ENCODE measurements at places on chromosomes 5 and 9.

DNA sequence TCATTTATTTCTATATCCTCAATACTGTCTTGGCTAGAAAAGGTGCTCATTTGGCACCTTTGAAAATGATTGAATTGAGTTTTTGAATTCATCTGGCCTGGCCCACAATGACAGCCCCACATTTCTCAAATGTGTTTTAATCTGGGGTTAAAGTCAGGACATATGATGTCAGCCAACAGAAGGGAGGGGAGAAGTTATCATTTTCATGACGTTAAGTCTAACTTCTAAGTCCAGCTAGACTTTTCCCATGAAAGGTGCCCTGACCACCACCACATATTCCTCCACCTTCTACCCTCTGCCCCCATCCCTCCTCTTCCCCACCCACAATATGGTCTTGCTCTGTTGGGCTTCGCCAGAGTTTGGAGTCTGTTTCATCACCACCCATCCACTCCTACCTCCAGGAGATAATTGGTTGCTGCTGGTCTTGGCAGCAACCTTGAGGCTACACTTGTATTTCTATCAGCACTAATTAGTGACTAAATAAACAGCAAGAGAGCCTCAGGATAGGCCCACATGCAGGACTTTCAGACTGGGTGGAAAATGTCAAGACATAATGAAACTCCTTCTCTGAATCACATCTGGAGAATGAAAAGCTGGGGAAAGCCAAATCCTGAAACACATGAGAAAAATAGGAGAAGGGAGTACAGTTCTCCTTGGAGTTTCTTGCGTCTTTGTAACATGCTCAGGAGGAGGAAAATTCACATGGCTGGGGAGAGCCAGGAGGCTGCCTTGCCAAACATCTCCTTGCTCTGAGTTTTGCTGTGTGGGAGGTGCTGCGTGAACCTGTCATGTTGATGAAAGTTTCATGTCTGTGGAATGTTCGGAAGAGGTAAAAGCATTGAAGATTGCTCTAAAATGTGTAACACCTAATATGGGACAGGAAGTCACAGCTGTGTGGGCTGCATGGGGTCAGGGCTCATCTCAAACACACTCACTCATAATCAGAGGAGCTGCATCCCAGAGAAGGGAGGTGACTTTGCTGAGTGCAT lies 544.7 kb upstream of the KLF4 start:
- DNase-seq, result no peak

GRCh38 chr5:154783774-154784460 lies 28.7 kb downstream of the LARP1 start:
- no peak for DNase-seq

DNA sequence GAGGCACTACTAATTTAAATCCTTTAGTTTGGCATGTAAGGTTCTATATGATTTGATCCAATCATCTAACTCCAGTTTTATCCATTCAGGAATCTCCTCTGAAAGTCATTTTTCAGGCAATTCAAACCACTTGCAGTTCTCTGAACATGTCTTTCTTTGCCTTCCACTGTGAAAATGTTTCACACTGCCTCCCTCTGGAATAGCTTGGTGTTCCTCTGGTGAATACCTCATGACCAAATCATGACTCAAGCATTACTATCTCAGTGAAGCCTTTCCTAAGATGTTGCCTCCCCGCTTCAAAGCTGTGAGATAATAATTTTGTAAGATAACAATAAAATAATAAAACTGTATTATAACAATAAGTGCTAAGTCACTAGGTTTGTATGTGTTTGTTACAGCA lies 981.1 kb downstream of the DTWD2 start:
- no peak for DNase-seq

DNA sequence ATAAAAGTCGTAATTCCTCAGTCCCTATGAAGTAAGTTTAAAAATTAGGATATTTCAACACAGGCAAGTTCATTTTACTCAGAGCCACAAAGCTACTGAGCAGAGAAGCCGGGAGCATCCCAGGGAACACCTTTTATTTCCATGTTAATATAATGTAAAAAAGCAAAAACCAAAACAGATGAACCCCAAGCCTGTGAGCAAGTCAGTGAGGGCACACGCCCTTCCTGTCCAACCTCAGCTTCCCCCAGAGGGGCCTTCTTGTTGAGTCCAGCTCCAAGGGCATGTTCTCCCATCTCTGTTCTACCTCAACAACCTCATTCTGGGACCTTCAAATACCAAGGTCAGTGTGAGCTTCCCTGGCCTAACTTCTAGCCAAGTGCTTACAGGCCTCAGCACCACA lies 24.8 kb downstream of the NSUN2 start:
- DNase-seq, result no peak

DNA sequence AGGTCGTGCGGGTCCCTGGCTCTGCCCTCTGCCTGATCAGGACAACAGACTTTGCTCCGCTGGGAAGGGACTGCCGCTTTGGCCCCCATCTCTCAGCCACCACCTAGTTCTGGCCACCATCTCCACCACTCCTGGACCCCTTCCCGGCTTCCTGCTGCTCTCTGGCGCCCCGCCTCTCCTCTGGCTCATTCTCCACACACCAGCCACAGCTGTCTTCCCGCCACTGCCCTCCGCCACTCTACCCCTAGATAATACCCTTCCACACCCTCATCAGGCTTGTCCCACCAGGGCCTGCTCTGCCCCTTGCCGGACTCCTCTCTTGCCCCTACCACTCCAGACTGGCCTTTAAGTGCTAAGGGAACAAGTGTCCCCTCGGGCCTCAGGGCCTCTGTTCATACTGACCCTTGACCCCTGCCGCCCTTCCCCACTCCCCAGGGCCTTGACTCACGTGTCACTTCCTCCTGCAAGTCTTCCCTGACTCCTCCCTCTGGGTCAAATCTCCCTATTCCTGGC lies 3.0 kb upstream of the CDX1 start:
- no peak for DNase-seq

DNA sequence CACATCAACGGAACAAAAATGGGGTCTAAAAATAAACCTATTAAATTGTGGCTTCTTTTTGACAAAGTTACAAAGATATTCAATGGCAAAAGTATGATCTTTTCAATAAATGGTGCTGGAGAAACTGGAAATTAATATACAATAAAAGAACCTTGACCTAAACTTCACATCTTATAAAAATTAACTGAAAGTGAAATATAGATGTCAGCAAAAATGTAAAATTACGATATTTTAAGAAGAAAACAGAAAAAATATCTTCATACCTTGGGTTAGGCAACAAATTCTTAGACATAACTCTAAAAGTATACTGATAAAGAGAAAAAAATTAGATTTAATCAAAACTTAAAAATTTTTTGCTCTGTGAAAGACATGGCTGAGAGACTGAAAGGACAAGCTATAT lies 1909.5 kb upstream of the CDH9 start:
- DNase-seq, result no peak

DNA sequence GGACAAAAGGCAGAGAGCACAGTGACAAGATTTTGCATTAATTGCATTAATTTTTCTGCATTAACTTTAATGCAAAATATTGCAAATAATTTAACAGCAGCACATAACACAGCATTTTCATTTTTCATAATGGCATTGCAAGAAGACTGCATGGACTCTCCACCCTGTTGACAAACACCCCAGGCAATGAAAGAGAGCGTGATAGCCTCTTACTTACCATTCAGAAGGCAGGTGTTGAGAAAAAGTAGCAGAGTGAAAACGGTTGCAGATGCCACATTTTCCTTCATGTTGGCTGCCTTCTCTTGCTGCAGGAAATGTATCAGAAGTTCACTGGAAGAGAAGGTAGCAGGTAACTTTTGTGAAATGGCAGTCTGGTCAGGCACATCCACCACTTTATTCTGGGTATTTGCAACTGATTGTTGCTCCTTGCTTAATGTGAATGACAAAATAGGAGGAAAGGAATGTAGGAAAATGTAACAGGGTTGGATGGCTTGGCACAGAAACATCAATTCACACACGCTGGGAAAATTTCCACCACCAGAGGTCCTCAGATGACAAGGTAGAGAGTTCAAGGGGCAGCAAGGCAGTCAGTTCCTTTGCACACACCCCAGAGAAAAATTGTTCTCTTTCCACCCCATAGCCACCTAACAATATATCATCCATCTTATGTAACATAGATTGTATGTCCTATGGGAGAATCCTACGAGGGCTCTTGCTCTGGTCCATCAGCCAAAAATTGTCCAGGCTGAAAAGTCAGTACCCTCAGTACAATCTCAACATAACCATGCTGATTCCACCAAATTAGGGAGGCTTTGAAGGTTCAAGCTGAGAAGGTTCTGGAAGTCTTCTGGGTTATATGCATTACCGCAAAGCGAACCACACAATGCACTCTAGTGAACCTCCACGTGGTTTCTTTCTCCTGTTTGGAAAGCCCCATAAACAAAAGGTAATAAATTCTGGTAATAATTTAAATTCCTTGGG lies 41.9 kb upstream of the AGXT2 start:
- DNase-seq, result no peak

DNA sequence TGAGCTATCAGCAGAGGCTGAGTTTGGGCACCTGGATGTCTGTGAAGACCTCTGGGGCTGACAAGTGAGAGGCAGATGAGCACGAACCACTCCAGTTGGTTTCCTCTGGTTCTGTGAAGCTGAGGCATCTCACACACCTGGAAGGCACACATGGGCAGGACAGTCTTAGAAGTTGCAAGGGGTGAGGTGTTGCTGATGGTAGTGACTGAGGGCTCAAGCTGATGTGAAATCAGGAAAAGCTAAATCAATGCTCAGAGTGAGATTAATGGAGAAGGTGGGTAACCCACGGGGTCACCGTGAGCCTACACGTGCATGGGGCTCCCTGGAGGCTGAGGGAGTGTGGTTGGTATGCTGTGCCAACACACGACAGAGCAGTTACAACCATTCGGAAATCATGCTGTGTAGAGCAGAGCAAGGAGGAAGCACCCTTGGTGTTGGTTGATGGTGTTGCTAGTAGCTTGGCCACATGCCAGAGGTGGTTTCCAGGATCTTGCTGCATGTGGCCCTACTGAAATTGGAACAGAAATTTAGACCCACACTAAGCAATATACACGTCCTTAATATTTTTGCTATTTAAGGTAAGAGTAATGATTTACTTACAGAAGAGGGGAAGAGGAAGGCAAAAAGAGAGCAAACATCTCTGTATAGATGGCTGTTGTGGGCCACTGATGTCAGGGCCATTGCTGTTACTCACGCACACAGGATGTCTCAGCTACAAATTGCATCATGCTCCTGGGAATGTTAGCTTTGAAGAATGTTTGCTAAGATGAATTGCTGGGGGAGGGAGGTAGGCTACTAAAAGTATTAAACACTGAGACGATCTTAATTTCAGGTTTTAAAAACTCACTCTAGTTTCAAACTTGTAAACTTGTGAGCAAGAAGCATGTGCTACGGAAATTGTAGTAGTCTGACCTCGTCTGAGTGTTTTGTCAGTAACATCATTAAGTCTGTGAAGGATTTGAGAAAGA lies 170.5 kb downstream of the ARHGEF28 start:
- no peak for DNase-seq

DNA sequence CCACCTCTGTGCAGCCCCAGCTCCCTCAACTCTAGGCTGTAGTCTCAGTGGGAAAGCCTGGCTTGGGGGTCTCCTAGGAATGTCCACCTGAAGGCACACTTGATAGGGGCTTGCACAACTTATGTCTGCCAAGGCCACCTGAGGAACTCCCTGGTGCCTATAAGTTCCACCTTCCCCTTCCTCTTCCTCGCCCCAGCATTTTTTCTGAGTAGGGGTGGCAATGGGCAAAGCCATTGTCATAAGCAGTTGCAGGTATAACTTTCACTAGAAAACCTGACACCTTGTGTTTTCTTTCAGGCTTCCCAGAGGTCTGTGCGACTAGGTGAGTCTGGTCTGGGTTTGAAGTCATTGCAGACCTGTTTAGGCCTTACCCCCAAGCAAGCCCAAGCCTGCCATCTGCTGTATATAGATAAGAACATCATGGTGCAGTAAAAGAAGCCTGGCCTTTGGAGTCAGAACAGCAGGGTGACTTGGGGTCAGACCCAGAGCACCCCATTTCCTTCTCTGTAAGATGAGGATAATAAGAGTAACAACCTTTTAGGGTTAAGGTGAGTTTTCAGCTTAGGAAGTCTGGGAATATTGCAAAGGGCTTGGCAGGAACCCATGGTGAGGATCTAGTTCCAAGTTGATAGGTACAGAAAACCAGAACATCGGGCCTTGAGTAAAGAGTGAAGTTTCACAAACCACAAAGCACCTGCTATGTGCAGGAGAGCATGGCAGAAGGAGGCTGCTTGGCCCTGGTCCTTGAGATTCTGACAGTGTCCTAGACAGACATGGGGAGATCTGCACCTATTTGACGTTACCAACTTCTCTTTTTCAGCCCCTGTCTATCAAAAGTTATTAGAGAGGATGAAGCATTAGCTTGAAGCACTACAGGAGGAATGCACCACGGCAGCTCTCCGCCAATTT lies 33.8 kb downstream of the TGFBI start:
- DNase-seq, result no peak

DNA sequence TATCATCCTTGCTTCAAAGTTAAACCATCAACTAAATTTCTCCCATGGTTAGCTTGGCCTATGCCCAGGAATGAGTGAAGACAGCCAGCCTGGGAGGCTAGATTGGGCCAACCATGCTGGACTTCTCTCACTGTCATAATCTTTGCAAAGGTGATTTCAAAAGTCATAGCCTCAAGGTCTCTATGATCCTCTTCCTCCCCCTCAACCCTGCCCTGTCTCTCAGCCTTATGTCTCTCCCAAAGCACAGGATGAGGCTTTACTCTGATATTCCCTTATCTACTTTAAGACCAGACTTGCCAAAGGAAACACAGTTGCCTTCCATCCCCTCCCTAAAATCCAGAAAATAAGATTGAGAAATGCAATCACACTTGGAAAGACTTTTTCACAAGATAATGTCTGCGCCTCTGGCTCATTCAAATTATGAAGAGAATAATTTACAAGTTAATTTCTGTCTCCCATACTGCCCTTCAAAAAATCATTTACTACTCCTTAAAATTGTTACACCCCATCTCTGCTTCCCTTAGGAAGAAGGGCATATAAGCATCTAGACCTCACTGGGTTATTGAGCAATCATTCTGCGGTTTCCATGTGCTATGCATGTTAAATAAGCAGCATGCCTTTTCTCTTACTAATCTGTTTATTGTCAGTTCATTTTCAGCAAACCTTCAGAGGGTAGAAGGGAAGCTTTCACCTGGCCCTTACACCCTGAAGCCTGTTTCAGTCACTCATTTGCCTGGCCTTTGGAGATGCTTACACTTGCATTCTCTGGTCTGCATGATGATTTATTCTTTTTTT lies 113.8 kb upstream of the ANKRD55 start:
- DNase-seq, result no peak

- no peak for DNase-seq
Measured at GRCh38 chr5:154610321-154611154, 132.5 kb upstream of the HAND1 start.

DNA sequence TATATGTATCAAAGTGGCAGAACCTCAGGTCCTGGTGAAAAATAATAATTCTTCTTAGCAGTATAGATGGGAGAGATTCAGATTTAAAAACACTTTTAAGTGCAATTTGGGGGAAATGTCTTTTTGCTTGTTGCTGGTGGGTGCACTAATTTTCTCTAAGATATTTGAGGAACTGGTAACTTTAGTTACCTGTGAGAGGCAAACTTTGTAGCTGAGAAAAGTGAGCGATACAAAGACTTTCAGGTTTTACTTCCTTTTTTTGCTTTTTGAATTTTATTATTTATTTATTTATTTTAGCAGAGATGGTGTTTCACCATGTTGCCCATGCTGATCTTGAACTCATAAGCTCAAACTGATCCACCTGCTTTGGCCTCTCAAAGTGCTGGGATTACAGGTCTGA lies 303.1 kb upstream of the PTGER4 start:
- DNase-seq, result no peak

Measured in activated naive CD4-positive, alpha-beta T cell (primary cell).